LHCN-M2 (cell line): ENCODE measurements at places on chromosomes 5 and 9. TPM values are rescaled to one million over a fixed set of nuclear protein-coding genes. Genes with fewer than 3 reads are reported as not detected.
A peak's percentile ranks its signal among the peaks of the same experiment; 100 is the strongest.

DNA sequence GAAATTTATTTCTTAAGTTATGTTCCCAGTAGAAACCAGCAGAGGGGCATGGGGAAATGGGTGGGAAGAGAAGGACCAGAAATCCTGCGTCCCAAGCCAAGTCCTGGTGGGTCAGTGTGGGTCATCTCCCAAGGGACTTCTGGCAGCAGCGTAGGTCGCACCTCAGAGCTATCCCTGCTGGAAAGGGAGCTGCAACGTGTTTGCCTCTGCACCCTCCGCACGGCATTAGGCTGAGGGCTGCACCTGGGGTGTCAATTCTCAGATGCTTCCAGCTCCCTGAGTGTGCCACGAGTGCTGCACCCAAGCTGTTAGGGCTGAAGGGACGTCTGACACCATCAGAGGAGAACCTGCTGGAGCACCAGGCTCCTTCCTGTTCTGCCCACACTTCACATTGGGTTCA, 182.8 kb downstream of the CACNA1B start:
- DNase-seq = no peak

DNA sequence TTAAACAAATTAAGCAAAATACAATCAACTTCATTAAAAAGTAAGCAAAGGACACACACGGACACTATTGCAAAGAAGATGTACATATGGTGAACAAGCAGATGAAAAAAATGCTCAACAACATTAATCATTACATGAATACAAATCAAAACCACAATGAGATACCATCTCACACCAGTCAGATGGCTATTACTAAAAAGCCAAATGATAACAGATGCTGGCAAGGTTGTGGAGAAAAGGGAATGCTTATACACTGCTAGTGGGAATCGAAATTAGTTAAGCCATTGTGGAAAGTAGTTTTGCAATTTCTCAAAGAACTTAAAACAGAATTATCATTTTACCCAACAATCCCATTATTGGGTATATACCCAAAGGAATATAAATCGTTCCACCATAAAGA, 636.2 kb upstream of the ST8SIA4 start:
- DNase-seq = no peak

The SQSTM1 gene
- total RNA-seq = 387 and 548 TPM in 2 replicates

The PGM5 gene
- total RNA-seq = not detected in 2 replicates

- no peak for DNase-seq
Observed at GRCh38 chr5:59583151-59583809, 310.2 kb downstream of the PDE4D start.

The CTXN3 gene
- not detected in 2 replicates for total RNA-seq

The PCDHA1 gene
- 0.06 TPM in 2 replicates for total RNA-seq

GRCh38 chr5:179558932-179559283, 8.6 kb downstream of the RUFY1 start:
- DNase-seq = peak; percentile 58

DNA sequence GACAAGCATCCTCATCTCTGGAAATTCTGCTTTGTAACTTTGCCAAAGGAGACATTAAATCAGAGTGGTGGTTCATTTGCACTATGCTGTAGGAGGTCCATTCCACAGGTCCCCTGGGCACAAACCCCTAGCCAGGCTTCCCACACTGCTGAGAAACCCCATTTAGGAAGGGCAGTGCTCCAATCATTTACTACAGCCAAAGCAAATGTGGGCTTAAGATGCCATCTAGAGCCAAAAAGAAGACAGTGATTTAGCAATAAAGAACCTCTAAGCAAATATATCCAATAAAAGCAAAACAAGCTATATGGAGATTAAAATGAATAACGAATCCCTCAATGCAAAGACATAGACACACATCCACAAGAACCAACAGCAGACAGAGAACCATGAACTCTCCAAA, 129.0 kb upstream of the ALDH1B1 start:
- DNase-seq = peak; percentile 19

- DNase-seq = no peak
Observed at GRCh38 chr5:17477043-17477442, 21.0 kb upstream of the TAF11L2 start.

The CTNND2 gene
- total RNA-seq = 0.19 TPM in 1 of 2 replicates, not detected in the other

DNA sequence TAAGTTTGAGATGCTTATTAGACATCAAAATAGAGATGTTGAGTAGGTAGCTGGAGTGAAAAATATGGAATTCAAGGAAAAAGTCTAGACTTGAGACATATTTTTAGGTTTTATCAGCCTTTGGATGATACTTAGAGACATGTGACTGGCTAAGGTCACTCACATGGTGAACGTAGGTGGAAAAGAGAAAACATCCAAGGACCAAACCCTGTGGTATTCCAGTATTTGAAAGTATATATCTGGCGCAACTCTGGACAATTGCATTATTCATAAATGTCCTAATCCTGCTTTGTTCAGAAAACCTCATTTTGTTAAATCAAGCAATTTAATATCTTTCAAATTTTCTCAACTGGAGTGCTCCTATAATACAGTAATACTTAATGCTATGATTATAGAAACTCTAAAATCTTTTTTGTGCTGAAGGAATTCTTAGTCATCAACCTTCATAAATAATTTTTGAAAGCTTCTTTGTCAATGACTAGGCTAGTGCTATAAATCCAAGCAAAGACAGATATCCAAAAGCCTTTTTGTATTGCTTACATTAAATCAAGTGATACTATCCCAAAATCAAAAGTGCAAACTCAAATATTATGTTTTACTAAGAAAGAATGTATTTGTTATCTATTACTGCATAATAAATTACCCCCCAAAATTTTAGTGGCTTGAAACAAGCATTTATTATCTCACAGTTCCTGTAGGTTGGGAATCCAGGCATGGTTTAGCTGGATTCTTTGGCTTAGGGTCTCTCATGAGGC, 452.0 kb downstream of the ENC1 start:
- DNase-seq = no peak

The SPATA31A3 gene
- not detected in 2 replicates for total RNA-seq

GRCh38 chr9:124384846-124385245, 30.4 kb downstream of the PSMB7 start:
- no peak for DNase-seq

DNA sequence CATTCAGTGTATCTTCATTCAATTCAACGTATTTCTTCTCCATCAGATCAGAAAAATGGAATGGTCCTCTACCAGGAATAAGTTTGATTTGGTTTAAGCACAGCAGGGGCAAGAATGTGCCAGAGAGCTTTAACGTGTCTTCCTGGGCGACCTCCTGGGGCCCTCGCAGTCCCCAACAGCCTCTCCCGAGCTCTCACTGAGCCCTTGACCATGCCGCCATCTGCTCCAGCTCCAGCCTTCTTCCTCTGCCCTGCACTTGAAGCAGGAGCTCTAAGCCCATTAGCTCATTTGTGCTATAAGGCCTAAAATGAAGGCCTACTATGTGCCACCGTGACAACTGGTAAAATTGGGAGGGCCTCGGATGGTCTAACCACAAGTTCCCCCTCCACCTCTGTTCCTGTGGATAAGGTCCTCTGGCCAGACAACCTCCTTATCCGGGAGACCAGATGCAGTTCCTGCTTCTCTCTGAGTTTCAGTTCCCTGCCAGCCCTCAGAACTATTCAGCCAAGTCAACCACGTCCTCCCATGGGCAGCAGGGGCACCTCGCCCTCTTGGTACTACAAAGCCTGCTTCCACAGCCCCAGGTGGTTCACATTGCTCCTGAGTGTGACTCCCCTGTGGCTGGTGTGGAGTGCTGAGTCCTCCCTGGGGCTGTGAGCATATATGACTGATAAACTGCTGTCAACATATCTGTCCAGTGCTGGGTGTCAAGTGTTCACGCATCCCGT, 35.8 kb downstream of the C5orf15 start:
- no peak for DNase-seq

- no peak for DNase-seq
Observed at GRCh38 chr5:179169836-179170235, 109.7 kb downstream of the ZNF354C start.

The SPATA31A7 gene
- total RNA-seq = not detected in 2 replicates

- DNase-seq = peak; percentile 98
Observed at GRCh38 chr9:112050544-112051475, 124.3 kb downstream of the SUSD1 start.

- no peak for DNase-seq
Observed at GRCh38 chr5:147601652-147602051, 91.8 kb upstream of the DPYSL3 start.

DNA sequence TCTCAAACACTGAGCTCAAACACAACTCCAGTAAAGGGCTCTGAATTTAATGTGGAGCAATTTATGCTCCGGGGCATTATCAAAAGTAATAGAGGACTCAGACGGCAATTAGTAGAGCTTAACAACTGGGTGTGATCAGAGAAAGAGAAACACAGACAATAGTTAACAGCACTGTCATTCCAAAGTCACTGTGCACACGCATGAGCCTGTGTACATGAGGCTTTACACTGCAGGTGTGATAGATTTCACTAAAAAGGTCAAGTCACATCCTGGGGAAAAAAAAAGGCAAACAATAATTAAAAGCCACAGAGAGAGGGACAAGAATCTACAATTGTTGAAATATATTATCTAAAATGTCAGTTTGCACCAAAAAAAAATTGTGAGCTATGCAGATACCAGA, 956.5 kb downstream of the CDH18 start:
- no peak for DNase-seq

The AQP7 gene
- not detected in 2 replicates for total RNA-seq

The XPA gene
- total RNA-seq = 6.3 and 8.5 TPM in 2 replicates

The RACK1 gene
- 2,805 and 3,118 TPM in 2 replicates for total RNA-seq

DNA sequence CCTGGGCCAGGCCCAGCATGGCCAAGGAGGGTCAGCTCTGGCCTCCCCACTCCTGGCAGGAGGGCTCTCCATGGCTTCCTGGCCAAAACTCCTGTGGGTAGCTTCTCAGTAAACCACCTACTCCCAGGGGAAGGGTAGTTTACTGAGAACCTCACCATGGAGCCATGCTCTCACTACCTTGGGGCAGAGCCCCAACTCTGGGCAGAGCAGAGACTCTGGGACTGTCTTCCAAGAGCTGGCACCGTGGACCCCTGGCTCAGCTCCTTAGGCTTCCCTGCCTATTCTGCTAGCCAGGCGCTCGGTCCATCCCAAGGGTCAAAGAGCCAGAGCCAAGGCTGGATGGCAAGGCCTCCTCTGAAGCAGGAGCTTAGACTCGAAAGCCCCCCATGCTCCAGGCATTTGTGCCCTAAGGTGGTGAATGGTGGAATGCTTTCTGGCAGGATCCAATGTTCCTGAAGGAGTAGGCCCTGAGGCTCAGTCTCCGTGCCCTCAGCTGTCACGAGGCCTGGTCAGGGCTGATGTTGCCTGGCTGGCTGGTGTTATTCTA, 19.6 kb downstream of the TCF7 start:
- DNase-seq = no peak
